ENCODE measurements at places on chromosomes 13 and 19.

DNA sequence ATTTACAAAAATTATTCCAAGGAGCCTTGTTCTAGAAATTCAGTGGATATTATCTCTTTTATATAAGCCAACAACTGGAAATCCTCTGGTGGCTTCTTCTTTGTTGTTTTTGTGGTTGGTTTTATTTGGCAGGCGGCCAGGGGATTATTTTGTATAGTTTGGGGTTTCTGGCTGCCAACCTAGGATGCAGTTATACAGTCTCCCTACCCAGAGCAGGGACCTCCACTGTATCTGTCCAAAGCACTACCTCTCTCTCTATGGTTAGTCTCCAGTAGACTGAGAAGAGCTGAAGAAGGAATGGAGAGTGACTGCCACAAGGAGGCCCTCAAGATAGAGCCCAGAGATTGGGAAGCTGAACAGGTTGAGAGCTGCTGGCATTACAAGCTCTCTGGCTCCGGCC lies 80.2 kb downstream of the ZAR1L start:
- DNase-seq, result no peak

DNA sequence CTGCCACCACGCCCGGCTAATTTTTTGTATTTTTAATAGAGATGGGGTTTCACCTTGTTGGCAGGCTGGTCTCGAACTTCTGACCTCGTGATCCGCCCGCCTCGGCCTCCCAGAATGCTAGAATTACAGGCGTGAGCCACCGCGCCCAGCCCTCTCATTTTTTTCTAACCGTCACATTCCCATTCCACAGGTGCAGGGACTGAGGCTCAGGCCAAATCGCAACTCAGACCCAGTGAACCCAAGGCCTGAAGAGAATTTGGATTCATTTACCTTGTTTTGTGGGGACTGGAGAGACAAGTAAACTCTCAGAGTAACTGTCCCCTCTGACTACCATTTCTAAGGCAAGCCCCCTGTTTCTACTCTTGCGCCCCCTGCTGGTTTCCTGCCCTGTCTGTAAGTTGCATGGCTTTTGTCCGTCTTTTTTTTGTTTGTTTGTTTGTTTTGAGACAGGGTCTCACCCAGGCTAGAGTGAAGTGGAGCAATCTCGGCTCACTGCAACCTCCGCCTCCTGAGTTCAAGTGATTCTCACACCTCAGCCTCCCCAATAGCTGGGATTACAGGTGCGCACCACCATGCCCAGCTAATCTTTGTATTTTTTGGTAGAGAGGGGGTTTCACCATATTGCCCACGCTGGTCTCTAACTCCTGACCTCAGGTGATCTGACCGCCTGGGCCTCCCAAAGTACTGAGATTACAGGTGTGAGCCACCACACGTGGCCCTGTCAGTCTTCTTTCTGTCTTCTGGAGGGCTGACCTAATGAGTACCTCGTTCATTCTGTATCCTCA lies 2.3 kb upstream of the STRN4 start:
- DNase-seq, result peak; percentile 62

DNA sequence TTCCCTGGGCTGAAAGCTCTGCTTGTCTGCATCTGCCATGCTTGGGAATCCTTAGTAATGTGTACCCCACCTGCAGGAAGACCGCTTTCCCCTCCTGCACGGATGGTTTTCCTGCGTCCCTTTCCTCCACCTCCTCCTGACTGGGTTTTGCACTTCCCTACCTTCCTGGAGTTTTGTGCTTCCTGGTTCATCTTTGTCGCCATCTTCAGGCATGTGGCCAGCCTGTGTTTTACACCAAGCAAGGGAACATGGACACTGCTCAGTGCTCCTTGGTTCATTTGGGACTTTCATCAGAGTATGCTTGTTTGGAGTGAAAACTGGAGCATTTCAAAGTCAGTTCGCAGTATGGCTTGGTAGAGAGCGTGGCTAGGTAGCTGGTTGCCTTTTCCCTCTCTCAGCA lies 30.7 kb downstream of the ERICH6B start:
- DNase-seq, result no peak

DNA sequence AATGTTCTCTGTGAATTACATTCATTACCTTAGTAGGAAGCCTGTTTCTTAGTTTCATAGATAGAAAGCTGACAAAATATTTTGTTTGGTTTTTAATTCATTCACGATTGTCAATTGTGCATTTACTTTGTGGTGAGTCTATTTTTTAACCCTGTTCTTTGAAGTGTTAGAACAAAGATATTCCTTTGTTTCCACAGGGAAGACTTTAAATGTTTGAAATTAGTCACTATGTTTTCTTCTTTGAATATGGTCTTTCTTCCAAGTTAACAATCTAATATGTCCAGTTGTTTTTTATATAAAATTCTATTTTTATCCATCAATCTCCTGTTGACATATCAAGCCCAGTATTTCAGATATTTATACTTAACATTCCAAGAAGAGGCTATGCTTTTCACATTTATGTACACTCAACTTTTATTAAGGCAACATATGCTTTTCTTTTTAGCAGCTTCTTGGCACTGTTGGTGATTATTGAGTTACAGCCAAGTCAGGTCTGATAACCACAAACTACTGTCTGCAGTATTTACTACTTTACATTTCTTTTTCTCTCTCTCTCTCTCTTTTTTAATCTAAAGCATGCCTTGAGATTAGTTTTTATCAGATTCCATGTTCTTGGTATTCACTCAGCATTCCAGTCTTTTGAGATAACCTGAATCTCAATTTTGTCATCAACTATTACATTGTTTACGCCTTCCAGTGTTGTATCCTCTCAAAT lies 812.8 kb upstream of the SLC10A2 start:
- DNase-seq, result no peak

DNA sequence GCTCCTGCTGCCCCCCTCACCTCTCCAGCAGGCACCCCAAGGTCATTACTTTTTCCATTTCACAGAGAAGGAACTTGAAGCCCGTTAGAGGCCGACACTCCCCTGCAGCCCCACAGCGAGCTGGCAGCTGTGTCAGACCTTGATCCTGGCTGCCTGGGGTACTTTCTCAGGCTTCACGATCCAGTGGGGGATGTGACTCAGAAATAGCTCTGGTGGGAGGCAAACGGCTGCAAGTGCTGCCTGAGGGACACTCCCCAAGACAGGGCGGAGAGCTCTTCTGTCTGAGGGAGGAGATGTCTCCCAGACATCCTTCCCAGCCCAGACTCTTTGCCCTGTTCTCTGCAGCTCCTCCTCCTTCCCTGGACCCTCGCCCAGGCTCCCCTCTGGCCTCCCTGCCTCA lies 4.8 kb downstream of the TSKS start:
- DNase-seq, result no peak

GRCh38 chr19:1767464-1767933 lies 14.2 kb downstream of the ONECUT3 start:
- DNase-seq, result peak; percentile 36

- no peak for DNase-seq
Measured at GRCh38 chr19:2056837-2057192, 5.8 kb upstream of the MKNK2 start.

GRCh38 chr19:13699786-13700185 lies 64.5 kb upstream of the MRI1 start:
- no peak for DNase-seq

All from stimulated activated CD4-positive, alpha-beta T cell treated with anti-CD3 and anti-CD28 coated beads, TNF-alpha, amount 100 ng/mL, for 4 hours (primary cell).